ENCODE measurements at places on chromosomes 12 and 14. TPM values are rescaled to one million over a fixed set of nuclear protein-coding genes. Genes with fewer than 3 reads are reported as not detected.

- no peak overlapping the region for H3K4me3 ChIP-seq
- H3K27me3 ChIP-seq, result no peaks in the 10 kb centered on the region
- no peaks in the 10 kb centered on the region for H3K4me1 ChIP-seq
- no peaks in the 10 kb centered on the region for H3K36me3 ChIP-seq
- H3K27ac ChIP-seq, result no peak overlapping the region
Observed at GRCh38 chr14:27013678-27014077, 415.8 kb upstream of the NOVA1 start.

- H3K27ac ChIP-seq, result no peak overlapping the region
- DNase-seq, result no peak
- H3K4me1 ChIP-seq, result no peaks in the 10 kb centered on the region
- no peak overlapping the region for H3K4me3 ChIP-seq
Observed at GRCh38 chr12:87846045-87846444, 183.2 kb downstream of the C12orf50 start.

- H3K27ac ChIP-seq, result no peak overlapping the region
- no peak overlapping the region for H3K4me3 ChIP-seq
- H3K4me1 ChIP-seq, result no peaks in the 10 kb centered on the region
Observed at GRCh38 chr12:113347892-113348291, 10.5 kb upstream of the PLBD2 start.

RNFT2 gene
- 6.0 TPM for total RNA-seq

RNASE1 gene
- 438 TPM for total RNA-seq

DNA sequence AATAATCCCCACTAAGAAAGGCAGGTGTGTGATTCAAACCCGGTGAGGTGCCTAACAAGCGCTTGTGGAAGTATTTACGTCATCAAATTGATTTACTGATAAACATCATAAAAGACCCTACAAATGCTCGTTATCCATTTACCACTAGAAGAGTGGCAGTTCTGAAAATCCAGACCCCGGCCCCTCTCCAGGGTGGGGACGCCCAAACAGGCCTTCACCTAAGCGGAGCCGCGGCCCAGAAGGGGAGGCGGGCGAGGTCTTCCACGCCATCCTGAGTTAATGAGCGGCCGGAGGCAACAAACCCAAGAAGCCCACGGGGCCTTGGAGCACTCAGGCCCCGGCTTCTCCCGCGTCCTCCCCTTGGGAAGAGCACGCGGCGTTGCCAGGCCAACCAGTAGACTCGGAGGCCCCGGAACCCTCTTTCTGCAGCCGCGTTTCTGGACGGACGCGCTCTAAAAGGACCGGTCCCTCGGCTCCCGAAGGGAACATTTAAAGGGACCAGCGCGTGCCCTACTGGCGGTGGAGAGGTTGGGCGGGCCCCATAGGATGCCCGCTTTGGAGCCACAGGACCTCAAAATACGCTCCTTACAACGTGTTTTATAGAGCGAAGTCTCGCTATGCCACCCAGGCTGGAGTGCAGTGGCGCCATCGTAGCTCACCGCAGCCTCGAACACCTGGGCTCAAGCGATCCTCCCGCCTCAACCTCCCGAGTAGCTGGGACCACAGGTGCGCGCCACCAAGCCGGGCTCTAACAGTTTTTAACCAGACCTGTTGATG lies 3.5 kb downstream of the PTPN21 start:
- no peaks in the 10 kb centered on the region for H3K36me3 ChIP-seq
- H3K4me1 ChIP-seq, result peaks cover 54% of the 10 kb centered on the region
- H3K4me3 ChIP-seq, result peak overlapping the region; percentile 53
- H3K27me3 ChIP-seq, result peaks cover 25% of the 10 kb centered on the region

SLC4A8 gene
- total RNA-seq, result 9.1 TPM

SRRM4 gene
- total RNA-seq, result not detected

GABARAPL1 gene
- total RNA-seq, result 61.1 TPM

HSPA2 gene
- 15.2 TPM for total RNA-seq

APOLD1 gene
- 6.1 TPM for total RNA-seq

DNA sequence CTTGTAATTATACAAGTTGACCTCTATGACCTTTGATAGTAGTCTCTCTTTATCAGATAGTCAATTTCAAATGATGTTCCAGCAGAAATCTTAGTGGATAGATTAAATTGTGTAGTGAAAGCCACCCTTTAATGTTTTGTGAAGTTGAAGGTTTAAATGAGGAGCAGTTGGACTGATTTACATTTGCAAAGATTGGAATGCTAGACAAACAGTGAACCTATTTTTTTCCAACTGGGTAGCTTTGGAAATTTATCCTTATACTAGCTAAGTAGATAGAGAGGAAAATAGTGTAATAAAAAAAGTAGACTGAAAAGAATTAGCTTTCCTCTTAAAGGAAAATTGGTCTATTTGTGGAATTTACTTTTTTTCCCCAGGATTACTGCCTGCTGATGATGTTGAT lies 53.7 kb downstream of the LMO3 start:
- no peak overlapping the region for H3K4me3 ChIP-seq
- H3K27ac ChIP-seq, result no peak overlapping the region
- no peak for DNase-seq
- H3K36me3 ChIP-seq, result no peaks in the 10 kb centered on the region
- no peaks in the 10 kb centered on the region for H3K4me1 ChIP-seq

REM2 gene
- total RNA-seq, result 3.5 TPM

DNA sequence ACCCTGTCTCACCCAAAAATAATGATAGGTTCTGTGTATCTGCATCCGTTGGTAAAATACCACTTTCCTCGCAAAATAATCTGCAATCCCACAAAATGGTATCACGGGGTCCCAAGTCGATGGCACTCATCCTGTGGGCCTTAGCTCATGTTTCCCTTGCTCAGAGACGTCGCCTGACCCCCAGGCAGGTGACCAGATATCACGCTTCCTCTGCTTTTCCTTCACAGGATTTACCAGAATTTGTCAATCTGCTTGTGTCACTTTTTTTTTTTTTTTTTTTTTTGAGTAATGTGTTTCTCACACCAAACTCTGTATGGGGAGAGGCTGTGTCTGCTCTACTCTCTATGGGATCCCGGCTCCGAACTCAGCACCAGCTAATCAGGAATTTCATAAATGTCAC lies 162.7 kb downstream of the PRKCH start:
- DNase-seq, result no peak
- H3K27ac ChIP-seq, result no peak overlapping the region
- H3K36me3 ChIP-seq, result peaks cover 54% of the 10 kb centered on the region
- no peak overlapping the region for H3K4me3 ChIP-seq

- no peaks in the 10 kb centered on the region for H3K36me3 ChIP-seq
- H3K27ac ChIP-seq, result no peak overlapping the region
- no peaks in the 10 kb centered on the region for H3K27me3 ChIP-seq
- DNase-seq, result no peak
Observed at GRCh38 chr12:93003531-93004239, 74.6 kb upstream of the EEA1 start.

GRCh38 chr12:26817183-26817591 lies 15.8 kb downstream of the ITPR2 start:
- no peak overlapping the region for H3K4me3 ChIP-seq
- no peak overlapping the region for H3K27ac ChIP-seq
- no peaks in the 10 kb centered on the region for H3K36me3 ChIP-seq
- no peak for DNase-seq
- H3K4me1 ChIP-seq, result peaks cover 8% of the 10 kb centered on the region

TCP11L2 gene
- 52.1 TPM for total RNA-seq

TAS2R19 gene
- total RNA-seq, result 4.1 TPM

- peaks cover 35% of the 10 kb centered on the region for H3K4me1 ChIP-seq
- H3K4me3 ChIP-seq, result peak overlapping the region; percentile 81
- no peak for DNase-seq
- peak overlapping the region; percentile 89 for H3K27ac ChIP-seq
- H3K36me3 ChIP-seq, result no peaks in the 10 kb centered on the region
Observed at GRCh38 chr12:14803830-14804160, 325 bp downstream of the C12orf60 start.

- no peak for DNase-seq
- no peak overlapping the region for H3K27ac ChIP-seq
- no peaks in the 10 kb centered on the region for H3K36me3 ChIP-seq
Observed at GRCh38 chr12:69321351-69321750, 26.8 kb upstream of the LYZ start.

DNA sequence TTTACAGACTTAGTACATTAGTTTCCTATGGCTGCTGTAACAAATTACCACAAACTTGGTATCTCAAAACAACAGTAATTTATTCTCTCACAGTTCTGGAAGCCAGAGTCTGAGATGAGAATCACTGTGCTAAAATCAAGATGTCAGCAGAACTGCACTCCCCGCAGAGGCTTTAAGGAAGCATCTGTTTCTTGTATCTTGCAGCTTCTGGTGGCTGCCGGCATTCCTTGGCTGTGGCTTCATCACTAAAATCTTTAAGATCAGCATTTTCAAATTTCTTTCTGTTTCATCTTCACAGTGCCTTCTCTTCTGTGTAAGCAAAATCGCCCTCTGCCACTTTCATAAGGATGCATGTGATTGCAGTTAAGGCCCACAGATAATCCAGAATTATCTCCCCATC lies 9.4 kb downstream of the STON2 start:
- H3K4me3 ChIP-seq, result no peak overlapping the region
- peaks cover 13% of the 10 kb centered on the region for H3K36me3 ChIP-seq
- peaks cover 21% of the 10 kb centered on the region for H3K4me1 ChIP-seq
- no peaks in the 10 kb centered on the region for H3K27me3 ChIP-seq
- H3K27ac ChIP-seq, result no peak overlapping the region

DNA sequence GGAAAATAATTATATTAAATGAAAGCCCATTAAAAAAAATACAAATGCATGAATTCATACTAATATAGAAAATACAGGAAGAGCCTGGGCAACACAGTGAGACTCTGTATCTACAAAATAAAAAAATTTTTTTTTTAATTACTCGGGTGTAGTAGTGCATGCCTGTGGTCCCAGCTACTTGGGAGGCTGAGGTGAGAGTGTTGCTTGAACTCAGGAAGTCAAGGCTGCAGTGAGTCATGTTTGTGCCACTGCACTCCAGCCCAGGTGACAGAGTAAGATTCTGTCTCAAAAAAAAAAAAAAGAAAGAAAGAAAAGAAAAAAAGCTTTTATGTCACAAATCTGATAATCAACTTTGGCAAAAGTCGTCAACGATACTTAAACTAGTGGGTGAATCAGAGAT lies 80.6 kb upstream of the PLEKHA5 start:
- DNase-seq, result no peak
- no peaks in the 10 kb centered on the region for H3K27me3 ChIP-seq
- H3K27ac ChIP-seq, result no peak overlapping the region
- no peaks in the 10 kb centered on the region for H3K4me1 ChIP-seq

DNA sequence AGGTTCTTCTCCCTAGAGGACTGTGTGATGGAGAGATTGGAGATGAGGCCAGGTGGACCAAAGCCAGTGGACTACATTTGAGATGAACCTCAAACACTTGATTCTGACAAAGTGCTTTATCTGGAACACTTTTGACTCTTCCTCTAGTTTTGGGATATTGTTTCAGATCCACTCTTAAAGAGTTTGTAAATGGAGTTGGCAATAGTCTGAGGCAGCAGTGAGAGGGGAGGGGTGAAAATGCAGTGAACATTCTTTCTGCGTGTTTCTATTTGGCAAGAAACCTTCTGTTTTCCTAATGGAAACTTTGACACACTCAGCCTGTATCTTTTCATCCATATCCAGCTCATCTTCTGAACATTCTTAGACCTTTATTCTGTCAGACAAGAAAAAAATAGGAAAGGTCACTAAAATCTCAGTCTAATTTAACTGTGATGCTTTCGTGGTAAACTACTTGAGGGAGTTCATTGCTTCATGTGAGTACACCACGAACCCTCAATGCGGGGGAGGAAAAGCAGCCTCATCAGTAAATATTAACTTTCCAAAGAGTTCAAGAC lies 57.4 kb upstream of the KCNJ8 start:
- H3K36me3 ChIP-seq, result no peaks in the 10 kb centered on the region
- H3K4me1 ChIP-seq, result no peaks in the 10 kb centered on the region
- H3K4me3 ChIP-seq, result no peak overlapping the region
- H3K27ac ChIP-seq, result peak overlapping the region; percentile 62
- no peak for DNase-seq
- H3K27me3 ChIP-seq, result no peaks in the 10 kb centered on the region

CAPZA3 gene
- total RNA-seq, result not detected

LRP1-AS gene
- not detected for total RNA-seq

TAS2R50 gene
- 4.1 TPM for total RNA-seq

DNA sequence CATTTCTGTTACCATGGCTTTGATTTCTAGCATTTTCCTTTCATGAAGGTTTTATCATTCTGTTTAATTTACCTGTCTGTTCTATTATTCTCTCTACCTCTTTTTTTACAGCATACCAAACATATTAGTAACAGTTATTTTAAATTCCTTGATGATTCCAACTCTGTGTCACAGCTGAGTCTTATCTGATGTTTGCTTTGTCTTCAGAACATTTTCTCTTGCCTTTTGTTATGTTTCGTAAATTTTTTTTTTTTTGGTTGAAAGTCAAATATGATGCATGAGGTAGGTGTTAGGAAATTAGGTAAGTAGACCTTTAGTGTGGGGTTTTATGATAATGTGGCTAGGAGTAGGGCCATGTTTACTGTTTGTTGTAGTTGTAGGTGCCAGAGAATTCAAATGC lies 496.4 kb downstream of the FOXG1 start:
- DNase-seq, result no peak
- no peak overlapping the region for H3K4me3 ChIP-seq
- H3K27ac ChIP-seq, result no peak overlapping the region
- no peaks in the 10 kb centered on the region for H3K27me3 ChIP-seq
- H3K4me1 ChIP-seq, result no peaks in the 10 kb centered on the region
- no peaks in the 10 kb centered on the region for H3K36me3 ChIP-seq

- no peaks in the 10 kb centered on the region for H3K36me3 ChIP-seq
- H3K4me1 ChIP-seq, result peaks cover 24% of the 10 kb centered on the region
- H3K4me3 ChIP-seq, result no peak overlapping the region
- no peak for DNase-seq
- no peaks in the 10 kb centered on the region for H3K27me3 ChIP-seq
Observed at GRCh38 chr12:992647-993046, 1.6 kb downstream of the ERC1 start.

NR2C1 gene
- 36.8 TPM for total RNA-seq

ATF1 gene
- 41.7 TPM for total RNA-seq

TOMM20L gene
- total RNA-seq, result not detected

DNA sequence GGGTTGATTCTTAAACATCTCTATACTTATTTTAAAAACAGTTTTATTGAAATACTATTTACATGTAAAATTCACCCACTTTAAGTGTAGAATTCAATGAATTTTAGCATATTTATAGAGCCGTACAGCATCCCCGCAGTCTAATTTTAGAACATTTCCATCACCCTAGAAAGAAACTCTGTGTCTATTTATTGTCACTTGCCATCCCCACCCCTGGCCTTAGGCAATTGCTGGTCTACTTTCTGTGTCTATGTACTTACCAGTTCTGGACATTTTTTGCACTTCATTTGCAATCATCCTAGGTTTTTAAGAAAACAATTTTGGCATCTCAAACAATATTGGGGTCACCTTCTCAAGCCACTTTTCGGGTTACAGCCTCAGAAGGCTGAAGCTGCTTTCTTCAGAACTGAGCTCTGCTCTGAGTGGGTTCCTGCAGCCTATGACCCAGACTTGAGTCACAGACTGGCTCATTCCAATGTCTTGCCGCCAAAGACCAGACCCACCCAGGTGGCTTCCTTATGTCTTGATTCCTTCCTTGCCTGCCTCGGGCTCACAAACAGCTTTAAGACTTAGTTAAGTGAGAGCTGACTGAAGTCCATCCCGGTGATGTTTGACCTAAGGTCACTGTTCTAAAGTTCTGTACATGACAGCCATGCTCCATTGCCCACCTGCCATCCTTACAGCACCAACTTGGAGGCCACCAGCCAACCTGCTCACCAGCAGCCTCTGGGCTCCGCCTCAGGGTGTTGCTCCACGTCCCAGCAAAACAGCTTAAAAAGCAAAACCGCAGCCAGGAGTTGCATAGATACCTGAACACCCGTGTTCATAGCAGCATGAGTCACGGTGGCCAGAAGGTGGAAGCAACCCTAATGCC lies 131.5 kb downstream of the CHST11 start:
- H3K4me3 ChIP-seq, result no peak overlapping the region
- H3K27me3 ChIP-seq, result no peaks in the 10 kb centered on the region
- H3K36me3 ChIP-seq, result no peaks in the 10 kb centered on the region
- no peak overlapping the region for H3K27ac ChIP-seq
